Bladder microvascular endothelial cell (primary cell): ENCODE measurements at places on chromosomes 11 and 22. TPM values are rescaled to one million over a fixed set of nuclear protein-coding genes. Genes with fewer than 3 reads are reported as not detected.

Gene PPP1R14B
- 207 and 216 TPM in 2 replicates for total RNA-seq

Gene OR51I2
- not detected in 2 replicates for total RNA-seq

Gene OR5P2
- total RNA-seq = not detected in 2 replicates

Gene FAM227A
- 0.16 and 0.69 TPM in 2 replicates for total RNA-seq

Gene ATL3
- 84.9 and 87.6 TPM in 2 replicates for total RNA-seq

Gene MS4A6A
- 0.65 and 0.88 TPM in 2 replicates for total RNA-seq

Gene ARL2
- total RNA-seq = 120 and 126 TPM in 2 replicates

Gene CSF2RB
- total RNA-seq = 6.5 and 8.9 TPM in 2 replicates

Gene SCGB1A1
- not detected in 2 replicates for total RNA-seq

Gene SLC43A3
- 24.4 and 56.5 TPM in 2 replicates for total RNA-seq

Gene PARVG
- 0.16 and 0.19 TPM in 2 replicates for total RNA-seq

Gene BAIAP2L2
- 0.16 and 0.19 TPM in 2 replicates for total RNA-seq

Gene FXYD6
- total RNA-seq = under 0.01 and 0.38 TPM in 2 replicates

Gene DRD2
- total RNA-seq = not detected in 2 replicates

Gene CASP1
- total RNA-seq = 20.0 and 37.1 TPM in 2 replicates

Gene MS4A6E
- not detected in 2 replicates for total RNA-seq

Gene KCNQ1OT1
- 0.32 and 2.6 TPM in 2 replicates for total RNA-seq

Gene MMP8
- not detected in 2 replicates for total RNA-seq

Gene RRAS2
- total RNA-seq = 44.5 and 162 TPM in 2 replicates

Gene DDX25
- total RNA-seq = under 0.01 and 0.13 TPM in 2 replicates

Gene UBQLNL
- total RNA-seq = not detected in 2 replicates

Gene OR52I2
- not detected in 2 replicates for total RNA-seq

Gene YPEL1
- 2.9 and 8.3 TPM in 2 replicates for total RNA-seq

Gene KCNQ1
- 0.13 and 0.32 TPM in 2 replicates for total RNA-seq

Gene OR51F2
- not detected in 2 replicates for total RNA-seq

Gene ZNF214
- 0.65 and 1.8 TPM in 2 replicates for total RNA-seq

Gene APOL6
- 6.5 and 11.3 TPM in 2 replicates for total RNA-seq

Gene LRRC55
- 0.16 and 0.31 TPM in 2 replicates for total RNA-seq

Gene CTSD
- 74.3 and 690 TPM in 2 replicates for total RNA-seq

Gene CD6
- under 0.01 TPM in 1 of 2 replicates, not detected in the other for total RNA-seq

Gene CAVIN3
- total RNA-seq = 66.6 and 182 TPM in 2 replicates

Gene OR2AG2
- under 0.01 and 0.31 TPM in 2 replicates for total RNA-seq

Gene CRYBB3
- total RNA-seq = not detected in 2 replicates

Gene FJX1
- 13.9 and 40.0 TPM in 2 replicates for total RNA-seq

Gene ACCS
- total RNA-seq = 5.5 and 8.3 TPM in 2 replicates

Gene C11orf65
- total RNA-seq = 0.19 TPM in 1 of 2 replicates, not detected in the other

Gene LRRC10B
- not detected in 2 replicates for total RNA-seq

Gene PANX3
- total RNA-seq = not detected in 2 replicates

Gene PANX2
- total RNA-seq = 0.16 and 1.0 TPM in 2 replicates

Gene FIBIN
- 0.16 TPM in 1 of 2 replicates, not detected in the other for total RNA-seq

Gene APOA4
- not detected in 2 replicates for total RNA-seq

Gene SOX6
- total RNA-seq = 0.19 and 0.32 TPM in 2 replicates

Gene SAA1
- not detected in 2 replicates for total RNA-seq

Gene CST6
- total RNA-seq = 0.49 and 1.1 TPM in 2 replicates

Gene ANGPTL5
- not detected in 2 replicates for total RNA-seq

Gene APOL4
- total RNA-seq = 1.1 and 6.0 TPM in 2 replicates

Gene CCDC188
- 9.2 and 13.9 TPM in 2 replicates for total RNA-seq

Gene LRP4
- 0.16 and 0.88 TPM in 2 replicates for total RNA-seq

Gene GAB4
- total RNA-seq = not detected in 2 replicates

Gene PGA4
- total RNA-seq = not detected in 2 replicates

Gene MAPK12
- total RNA-seq = 61.7 and 93.9 TPM in 2 replicates

Gene P4HA3
- total RNA-seq = 14.7 and 31.0 TPM in 2 replicates

Gene SLC7A4
- not detected in 2 replicates for total RNA-seq

Gene CHST1
- 15.0 and 19.3 TPM in 2 replicates for total RNA-seq

Gene ZBTB44
- total RNA-seq = 15.9 and 28.5 TPM in 2 replicates

Gene TRPM5
- total RNA-seq = not detected in 2 replicates

Gene OR11H1
- total RNA-seq = not detected in 2 replicates
